ENCODE measurements at places on chromosomes 4 and X. TPM values are rescaled to one million over a fixed set of nuclear protein-coding genes. Genes with fewer than 3 reads are reported as not detected.

ARHGEF6 gene
- 29.3 TPM for total RNA-seq

TASL gene
- 5.8 TPM for total RNA-seq

- DNase-seq: no peak
Measured at GRCh38 chr4:184896868-184897715, 71.3 kb upstream of the ACSL1 start.

- no peak for DNase-seq
Measured at GRCh38 chrX:39096599-39096998, 295.3 kb downstream of the MID1IP1 start.

DNA sequence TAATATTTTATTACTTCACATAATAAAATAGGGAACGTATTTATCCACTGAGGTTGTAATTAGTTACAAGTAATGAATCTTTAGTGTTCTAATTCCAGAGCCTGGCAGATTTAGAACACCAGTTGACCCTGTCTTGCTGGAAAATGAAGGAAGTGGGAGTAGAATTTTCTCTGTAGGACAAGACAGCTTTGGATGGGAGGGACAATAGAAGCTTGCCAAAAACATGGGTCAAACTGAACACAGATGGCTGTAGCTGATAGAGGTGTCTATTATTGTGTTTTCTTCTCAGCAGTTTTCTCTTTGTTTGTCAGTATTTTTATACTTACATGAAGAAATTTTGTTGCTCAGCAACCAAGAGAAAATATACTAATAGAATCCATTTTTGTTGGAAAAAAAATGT is 20.2 kb downstream of the FAT4 start:
- no peak for DNase-seq

DNA sequence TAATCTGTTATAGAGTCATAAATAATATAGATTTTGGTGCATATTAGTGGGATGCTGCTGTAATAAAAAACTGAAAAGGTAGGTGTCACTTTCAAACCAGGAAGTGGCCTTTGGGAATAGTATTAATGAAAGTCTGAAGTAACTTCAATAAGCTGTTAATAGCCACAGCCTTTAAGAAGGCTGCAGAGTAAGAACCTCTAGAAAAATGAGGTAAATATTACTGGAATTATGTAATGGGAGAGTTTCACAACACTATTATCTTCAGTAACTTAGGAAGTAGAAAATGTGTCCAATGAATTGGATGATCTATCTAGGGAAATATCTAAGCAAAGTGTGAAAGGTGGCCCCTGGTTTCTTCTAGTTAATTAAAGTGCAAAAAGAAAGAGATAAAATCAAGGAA is 104.7 kb downstream of the NCAPG start:
- no peak for DNase-seq

- DNase-seq: no peak
Measured at GRCh38 chr4:52627876-52628275, 31.2 kb downstream of the USP46 start.

DNA sequence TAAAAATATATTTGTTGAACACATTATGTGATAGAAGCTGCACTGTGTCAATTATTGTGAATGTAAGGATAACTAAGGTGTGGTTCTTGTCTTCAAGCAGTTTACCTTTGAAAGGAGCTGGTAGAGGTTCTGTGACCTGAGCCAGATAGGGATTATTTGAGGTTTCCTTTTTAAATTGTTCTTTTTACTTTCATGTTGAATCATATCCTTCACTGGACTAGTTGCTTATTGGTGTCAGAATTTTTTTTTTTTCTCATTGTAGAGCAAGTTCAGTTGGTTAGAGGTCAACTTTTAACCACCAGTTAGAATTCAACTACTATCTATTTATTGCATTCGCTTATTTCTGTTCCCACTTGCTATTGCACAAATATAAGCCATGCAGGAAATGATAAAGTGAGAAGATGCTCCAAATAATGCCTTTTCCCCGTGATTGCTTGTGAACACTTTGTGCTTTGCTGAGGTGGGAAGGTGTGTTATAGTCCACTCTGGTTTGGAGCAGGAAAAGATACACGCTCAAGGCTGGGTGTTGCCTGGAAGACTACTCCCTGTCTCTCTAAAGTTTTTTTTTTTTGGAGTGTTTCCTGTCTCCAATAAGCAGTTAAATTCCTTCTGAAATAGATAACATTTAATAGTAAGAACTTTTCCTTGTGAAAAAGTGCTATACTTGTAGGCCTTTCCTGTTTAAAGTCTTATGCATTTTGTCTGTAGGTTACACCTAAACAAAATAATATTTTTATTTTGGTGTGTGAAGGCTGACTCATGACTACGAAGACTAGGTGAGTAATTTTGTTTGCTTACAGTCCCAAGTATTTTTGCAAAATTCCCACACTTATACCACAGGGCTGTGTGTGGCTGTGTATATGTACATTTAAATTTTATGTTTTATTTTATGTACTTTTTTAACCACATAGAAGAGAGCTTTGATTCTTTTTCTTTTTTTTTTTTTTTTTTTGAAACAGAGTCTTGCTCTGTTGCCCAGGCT is 83.8 kb upstream of the LCORL start:
- DNase-seq: no peak

NEXMIF gene
- 0.81 TPM for total RNA-seq

GRCh38 chr4:88511236-88511635 is 12.3 kb downstream of the PYURF start:
- no peak for DNase-seq

MXRA5 gene
- 2.6 TPM for total RNA-seq

SUPT20HL1 gene
- total RNA-seq: not detected

DNA sequence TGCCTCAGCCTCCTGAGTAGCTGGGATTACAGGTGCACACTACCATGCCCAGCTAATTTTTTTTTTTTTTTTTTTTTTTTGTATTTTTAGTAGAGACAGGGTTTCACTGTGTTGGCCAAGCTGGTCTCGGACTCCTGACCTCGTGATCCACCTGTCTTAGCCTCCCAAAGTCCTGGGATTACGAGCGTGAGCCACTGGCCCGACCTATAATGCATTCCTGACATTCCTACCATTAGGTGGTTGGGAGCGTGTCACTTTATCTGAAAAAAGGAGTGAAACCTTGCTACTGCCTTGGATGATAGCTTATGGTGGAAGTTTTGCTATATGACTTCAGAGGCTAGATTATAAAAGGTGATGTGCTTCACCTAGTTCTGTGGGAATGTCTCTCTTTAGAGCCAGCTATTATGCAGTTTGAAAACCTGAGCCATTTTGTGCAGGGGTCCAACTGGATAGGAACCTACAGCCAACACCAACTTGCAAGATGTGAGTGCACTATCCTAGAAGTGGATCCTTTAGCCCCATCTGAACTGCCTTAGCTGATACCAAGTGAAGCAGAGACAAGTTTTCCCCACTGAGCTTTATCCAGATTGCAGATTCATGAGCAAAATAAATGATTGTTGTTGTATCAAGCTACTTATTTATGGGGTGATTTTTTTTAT is 29.8 kb upstream of the EMCN start:
- no peak for DNase-seq

- DNase-seq: no peak
Measured at GRCh38 chr4:20773144-20773997, 73.1 kb downstream of the PACRGL start.

DNA sequence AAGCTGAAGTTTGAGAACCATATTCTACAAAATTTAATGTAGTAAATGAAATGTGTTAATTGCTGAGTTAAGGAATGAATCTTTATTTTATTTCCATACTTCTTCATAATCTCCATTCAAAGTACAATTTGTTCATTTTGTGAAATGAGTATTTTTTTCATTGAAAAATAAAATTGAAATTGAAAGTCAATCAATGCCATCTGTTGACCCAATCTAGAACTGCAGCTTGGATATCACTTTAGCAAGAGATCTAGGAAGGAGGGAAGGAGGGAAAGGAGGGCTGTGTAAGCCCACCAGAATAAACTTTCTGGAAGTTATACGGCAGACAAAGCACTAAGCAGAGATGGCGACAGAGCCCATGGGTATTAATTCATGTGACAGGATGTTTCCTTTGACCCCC is 128.4 kb downstream of the ZMAT1 start:
- no peak for DNase-seq

DNA sequence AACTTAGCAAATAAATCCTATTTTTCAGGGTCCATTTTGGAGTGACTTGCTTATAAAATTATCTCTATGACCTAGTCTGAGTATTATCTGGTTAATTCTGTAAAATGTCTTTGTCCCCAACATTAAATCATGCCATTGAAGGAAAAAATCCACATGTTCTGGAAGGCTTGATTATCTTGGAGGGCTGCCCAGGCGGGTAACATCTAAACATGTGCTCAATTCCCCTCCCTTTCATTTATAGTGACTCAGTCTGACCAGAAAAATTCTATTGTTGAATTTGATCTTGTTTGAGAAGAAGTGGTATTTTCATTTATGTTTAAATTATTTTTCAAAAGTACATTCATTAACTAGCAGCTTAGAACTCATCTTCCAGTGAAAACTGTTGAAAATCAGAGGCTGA is 55.4 kb upstream of the SLC10A7 start:
- DNase-seq: no peak

LUZP4 gene
- total RNA-seq: not detected

DNA sequence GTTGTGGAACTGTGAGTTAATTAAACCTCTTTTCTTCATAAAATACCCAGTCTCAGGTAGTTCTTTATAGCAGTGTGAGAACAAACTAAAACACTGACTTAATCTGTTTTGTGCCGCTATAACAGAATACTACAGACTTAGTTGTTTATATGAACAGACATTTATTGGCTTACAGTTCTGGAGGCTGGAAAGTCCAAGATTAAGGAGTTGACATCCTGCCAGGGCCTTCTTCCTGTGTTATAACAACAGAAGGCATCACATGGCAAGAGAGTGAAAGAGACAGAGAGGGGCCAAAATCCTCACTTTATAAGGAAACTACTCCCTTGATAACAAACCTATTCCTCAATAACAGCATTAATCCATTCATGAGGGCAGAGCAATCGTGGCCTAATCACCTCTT is 42.5 kb upstream of the KCNIP4 start:
- no peak for DNase-seq

DNA sequence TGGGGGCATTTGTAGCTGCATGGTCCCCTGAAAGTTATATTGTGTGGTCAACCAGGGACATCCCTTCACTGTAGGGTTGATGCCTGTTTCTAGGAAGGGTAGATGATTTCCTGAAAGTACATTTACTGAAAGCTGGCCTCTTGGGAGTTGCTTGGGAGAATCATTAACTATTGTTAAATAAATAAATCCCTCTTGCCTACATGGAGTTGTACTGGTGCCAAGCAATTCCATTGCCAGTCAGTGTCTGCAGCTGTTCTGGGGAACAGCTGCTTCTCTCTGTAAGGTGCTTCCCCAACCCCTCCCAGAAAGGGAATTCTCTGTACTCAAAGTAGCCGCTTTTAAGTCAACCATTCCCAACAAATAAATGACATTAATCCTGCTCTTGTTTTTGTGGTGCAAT is 51.1 kb downstream of the C4orf51 start:
- peak; percentile 57 for DNase-seq

DNA sequence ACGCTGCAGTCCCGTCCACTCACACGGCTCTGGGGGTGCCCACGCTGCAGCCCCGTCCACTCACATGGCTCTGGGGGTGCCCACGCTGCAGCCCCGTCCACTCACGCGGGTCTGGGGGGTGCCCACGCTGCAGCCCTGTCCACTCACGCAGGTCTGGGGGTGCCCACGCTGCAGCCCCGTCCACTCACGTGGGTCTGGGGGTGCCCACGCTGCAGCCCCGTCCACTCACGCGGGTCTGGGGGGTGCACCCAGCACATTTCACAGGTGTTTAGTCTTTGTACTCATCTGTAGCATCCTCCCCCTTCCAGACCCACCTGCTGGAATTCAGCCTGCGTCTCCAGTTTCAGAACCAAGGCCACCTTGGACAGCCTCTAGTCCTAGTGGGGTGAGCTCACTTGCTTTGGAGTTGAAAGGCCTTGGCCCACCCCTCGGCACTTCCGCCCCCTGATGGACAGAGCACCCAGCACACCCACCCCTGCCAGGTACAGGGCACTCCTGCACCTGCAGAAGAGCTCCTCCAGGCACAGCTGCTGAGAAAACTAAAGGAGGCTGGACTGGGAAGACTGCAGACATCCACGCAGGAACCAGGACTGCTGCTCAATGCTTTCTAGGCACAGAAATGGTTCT is 73.0 kb downstream of the ABLIM2 start:
- DNase-seq: no peak

DNA sequence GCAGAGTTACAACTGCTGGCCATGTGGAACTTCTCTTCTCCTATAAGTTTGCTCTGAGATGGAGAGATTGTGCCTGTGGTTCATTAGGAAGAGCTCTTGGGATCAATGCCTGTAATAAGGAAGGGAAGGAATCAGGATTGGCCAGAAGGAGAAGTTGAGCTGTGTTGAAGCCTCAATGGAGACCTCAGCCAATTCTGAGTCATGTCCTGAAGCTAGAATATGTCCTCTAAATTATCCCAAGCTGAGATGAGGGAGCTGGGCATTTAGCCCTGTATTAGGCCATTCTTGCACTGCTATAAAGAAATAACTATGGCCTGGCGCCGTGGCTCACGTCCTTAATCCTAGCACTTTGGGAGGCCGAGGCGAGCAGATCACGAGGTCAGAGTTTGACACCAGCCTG is 85.4 kb upstream of the DHX15 start:
- no peak for DNase-seq

TRAM1L1 gene
- total RNA-seq: 1.1 TPM

EFHC2 gene
- total RNA-seq: 13.0 TPM

DNA sequence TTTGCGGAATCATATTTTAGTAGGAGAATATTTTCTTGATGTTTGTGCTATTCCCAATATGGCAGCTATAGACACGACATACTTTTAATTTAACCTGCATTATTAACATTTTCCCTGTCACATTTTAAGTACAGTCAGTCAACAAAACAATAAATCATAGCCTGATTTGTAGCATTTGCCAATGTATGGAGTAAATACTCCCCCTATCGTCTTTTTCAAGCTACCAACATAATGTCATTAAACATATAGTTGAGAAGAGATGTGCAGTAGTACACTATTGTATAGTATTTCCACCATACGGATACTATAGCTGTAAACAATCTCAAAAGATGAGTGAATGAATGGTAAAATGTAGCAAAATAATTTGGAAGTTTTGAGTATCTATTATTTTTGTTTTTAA is 303.7 kb upstream of the MAGEB2 start:
- DNase-seq: no peak

DNA sequence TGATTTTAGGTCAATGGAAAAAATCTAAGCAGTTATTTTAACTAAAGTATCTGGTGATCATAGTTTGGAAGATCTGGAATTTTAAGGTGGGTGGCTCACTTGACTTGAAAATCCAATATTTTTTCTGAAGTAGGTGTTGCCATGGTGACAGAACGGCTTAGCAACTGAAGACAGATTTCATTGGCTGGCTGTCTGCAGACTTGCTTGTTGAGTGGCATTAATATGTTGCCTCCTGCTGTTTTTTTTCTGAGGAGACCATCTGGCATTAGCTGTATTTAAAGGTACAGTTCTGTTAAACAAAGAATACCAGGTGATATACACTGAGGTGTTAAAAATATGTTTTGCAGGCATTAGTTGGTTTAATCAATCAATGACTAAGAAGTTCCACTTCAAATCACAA is 19.8 kb downstream of the CPE start:
- no peak for DNase-seq

PWWP3B gene
- 1.2 TPM for total RNA-seq

DNA sequence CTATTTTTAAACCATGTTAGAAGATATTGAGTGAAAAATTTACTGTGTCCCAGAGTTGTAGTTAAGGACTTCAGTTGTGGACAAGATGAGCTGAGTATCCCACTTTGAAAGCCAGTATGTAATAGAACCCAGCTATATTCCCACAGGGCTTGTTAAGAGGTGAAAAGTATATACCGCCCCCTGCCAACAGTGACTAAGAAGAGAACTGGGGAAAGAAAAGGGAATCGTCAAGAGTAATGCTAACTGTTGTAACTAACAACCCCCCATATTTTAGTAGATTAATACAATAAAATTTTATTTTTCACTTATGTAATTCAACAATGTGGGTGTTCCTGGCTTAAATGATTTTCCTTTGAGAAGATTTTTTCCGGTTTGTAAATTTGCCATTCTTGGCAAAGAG is 250.4 kb upstream of the GIMD1 start:
- no peak for DNase-seq
